ENCODE measurements at places on chromosomes 12 and 14. TPM values are rescaled to one million over a fixed set of nuclear protein-coding genes. Genes with fewer than 3 reads are reported as not detected.

- no peak for DNase-seq
Measured at GRCh38 chr14:70735043-70735442, 74.3 kb downstream of the MAP3K9 start.

GRCh38 chr14:63045612-63046320 lies 508 bp upstream of the KCNH5 start:
- DNase-seq, result no peak

Gene RNASE2
- total RNA-seq, result not detected

Gene NRL
- total RNA-seq, result 2.5 TPM

DNA sequence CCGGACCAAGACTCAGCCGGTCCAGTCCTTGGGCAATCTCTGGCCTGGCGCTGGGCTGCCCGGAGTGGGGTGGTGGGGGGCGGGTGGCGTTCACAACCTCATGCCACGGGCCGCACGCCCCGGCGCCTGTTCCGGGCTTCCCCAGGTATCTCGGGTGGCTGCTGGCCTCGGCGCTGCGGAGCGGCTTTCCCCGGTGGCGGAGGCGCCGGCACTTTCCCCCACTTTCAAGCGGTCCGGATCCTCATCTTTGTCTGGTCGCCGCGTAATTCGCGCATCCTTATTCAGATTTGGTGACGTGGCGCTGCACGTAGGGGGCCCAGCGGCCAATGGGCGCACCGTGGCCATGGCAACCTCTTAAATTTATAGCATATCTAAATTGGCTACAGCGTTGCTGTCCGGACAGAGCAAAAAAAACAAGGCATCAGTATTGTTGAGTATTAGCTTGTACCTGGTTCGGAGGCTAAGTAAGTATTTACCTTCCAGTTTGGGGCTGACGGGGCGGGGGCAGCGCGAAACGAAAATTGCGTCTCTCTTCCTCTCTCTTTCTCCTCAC lies at the start of gene LHX5:
Gene LHX5, minus strand, starts transcription at position 253 of the 553 bp plus-strand sequence. CDS start 373 bp downstream, outside the sequence.
- no peak for DNase-seq

Measured in activated CD8-positive, alpha-beta T cell treated with anti-CD3 and anti-CD28 coated beads for 36 hours (primary cell).